IPS DF 19.7 (cell line): ENCODE measurements at places on chromosomes 13 and 19.

DNA sequence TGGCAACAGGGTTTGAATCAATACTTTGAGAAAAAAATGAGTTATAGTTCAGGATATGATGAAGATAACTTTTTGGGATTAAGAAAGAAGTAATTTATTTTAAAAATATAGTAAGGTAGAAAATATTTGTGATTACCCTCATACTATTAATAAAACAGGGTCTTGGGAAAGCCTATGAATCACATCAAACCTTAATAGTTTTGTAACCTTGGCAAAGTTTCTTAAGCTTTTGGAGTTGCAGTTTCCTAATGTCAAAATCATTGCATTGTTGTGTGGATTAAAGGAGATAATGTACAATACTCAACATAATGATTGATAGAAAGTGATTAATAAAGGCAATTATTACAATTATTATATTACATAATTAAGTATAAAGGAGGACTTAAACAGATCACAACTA lies 149.0 kb downstream of the LMO7 start:
- DNase-seq, result no peak

GRCh38 chr13:95185311-95185710 lies 115.9 kb downstream of the ABCC4 start:
- DNase-seq, result no peak

DNA sequence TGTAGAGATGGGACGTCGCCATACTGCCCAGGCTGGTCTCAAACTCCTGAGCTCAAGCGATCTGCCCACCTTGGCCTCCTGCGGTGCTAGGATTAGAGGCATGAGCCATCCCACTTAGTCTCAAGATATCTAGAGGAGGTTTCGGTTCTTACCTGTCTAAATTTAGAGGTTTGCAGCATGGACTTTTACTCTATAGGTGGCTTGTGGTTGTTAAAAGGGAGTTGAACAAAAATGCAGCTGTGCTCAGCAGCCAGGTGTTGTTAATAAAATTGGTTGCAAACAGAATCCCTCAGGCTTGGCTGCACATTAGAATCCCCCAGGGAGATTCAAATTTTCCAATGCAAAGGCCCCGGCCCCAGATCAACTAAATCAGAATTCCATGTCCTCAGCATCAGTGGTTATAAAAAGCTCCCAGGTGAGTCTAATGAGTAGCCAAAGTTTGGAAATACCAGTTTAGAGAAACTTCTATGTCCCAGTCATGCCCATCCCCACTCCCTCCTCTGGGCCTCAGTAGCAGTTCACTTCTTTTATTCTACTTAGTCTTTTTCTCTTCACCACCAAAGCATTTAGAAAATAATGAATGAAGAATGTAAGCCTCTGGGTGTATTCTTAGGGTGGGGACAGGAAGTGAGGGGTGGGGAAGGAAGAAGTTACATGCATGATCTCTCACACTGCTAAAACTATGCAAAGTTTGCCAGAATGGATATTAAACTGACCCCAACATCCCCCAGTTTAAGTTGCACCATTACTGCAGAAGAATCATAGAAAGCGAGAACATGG lies 471.0 kb downstream of the COG6 start:
- DNase-seq, result no peak

DNA sequence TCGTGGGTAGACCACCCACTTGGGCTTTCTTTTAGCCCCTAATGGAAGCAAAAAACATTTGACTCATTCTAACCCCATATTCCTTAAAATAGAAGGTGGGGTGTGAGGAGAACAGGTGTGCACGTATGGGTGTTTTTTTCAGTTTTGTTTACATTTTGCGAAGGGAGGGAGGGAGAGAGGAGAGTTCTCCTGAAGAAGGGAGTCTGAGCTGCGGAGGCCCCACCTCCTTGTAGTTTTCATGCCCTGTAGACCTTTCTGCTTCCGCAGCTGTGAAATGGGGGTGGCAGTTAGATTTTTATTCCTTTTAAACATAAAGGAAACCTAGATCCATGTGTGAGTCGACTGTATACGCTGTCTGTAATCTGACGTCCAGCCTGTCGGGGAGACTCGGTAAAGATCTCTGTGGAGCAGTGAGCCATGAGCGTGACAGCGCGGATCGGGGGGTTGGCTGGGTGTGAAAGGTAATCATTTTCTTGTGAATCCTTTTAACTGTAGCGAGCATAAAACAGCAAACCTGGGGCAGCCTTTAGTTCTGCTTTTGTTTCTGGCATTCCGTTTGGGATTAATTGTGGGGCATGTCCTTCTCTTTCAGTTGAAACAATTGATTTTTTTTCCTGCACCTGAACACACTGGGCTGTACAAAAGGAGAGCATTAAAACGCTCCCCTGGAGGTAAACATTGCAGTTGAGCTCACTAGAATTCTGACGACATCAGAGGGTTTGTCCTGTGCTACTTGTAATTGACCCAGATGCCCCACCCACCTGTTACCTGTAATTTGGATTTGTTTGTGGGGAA lies 2.3 kb downstream of the UPF1 start:
- no peak for DNase-seq

GRCh38 chr19:39531834-39532232 lies 819 bp downstream of the EID2B start:
- no peak for DNase-seq

- DNase-seq, result no peak
Measured at GRCh38 chr13:113843063-113843654, 20.7 kb downstream of the GAS6 start.

GRCh38 chr19:35040826-35041547 lies 534 bp upstream of the HPN start:
- no peak for DNase-seq

DNA sequence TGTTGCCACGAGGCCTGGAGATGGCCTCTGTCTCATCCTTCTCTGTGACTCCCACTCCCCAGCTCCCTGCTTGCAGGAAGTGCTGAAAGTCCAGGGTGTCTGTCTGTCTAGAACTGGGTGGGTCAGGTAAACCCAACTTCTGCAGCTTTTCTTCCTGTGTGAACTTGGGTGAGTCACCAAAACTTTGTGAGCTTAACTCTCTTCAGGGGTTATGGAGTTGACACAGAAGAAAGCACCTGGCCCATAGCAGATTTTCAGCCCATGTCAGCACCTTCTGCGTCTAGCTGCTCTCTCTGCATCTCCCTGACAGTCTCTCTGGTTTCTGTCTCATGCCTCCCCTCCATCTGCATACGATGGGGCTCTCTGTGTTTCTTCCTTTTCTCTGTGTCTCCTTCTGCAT lies 4.2 kb upstream of the CACNG7 start:
- no peak for DNase-seq

GRCh38 chr19:2424686-2425621 lies 2.4 kb downstream of the TIMM13 start:
- no peak for DNase-seq

DNA sequence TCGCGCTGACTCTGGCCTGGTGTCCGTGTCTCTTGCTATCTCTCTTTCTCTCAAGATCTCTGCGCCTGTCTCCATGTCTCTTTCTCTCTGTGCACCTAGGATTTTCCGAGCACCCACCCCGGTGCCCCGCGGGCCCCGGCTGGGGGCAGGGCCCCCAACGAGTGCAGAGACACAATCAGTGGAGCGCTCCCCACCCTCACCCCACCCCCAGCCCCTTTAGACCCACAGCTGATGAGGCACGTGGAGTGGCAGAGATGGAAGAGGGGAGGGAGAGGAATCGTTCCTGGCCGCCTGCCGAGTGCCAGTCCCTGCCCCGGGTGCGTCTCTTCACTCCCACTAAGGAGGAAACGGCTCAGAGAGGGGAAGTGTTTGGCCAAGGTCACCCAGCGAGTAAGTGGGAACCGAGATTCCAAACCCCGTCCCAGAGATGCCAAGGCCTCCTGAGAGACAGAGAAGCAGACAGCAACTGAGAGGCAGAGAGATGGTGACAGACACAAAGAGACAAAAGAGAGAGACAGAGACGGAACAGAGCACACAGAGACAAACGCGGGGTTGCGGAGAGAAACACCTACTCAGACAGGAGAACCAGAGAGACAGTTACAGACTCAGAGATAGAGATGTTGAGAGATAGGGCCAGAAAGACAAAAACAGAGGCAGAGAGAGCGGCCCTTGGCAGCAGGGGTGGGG lies 626 bp upstream of the BCL3 start:
- DNase-seq, result no peak
